Vagina (tissue), 2 donors: ENCODE measurements at places on chromosomes 7 and 10. TPM values are rescaled to one million over a fixed set of nuclear protein-coding genes. Genes with fewer than 3 reads are reported as not detected.

DNA sequence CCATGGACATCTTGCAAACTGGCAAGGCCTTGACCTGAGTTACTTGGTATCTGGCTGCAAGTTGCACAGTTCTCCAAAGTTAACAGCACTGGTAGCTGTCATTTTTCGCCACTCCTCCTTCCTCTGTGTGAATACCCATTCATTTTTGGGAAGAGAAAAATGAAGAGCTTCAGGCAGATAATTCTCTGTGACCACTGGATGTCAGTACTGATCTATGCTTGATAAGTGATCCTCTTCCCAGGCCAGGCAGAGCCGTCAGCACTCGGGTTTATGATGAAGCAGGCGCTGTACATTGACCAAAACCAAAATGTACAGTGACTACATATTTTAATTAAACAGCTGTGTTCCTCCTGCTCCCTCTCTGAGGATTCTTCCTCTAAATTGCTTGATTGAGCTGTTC lies 55.9 kb upstream of the PDZD8 start:
- no peak overlapping the region for H3K4me3 ChIP-seq
- H3K4me1 ChIP-seq, result no peaks in the 10 kb centered on the region
- H3K27me3 ChIP-seq, result no peaks in the 10 kb centered on the region
- DNase-seq, result no peak
- H3K36me3 ChIP-seq, result no peaks in the 10 kb centered on the region
- no peak overlapping the region for H3K27ac ChIP-seq

The RAB19 gene
- not detected for total RNA-seq

The PROSER2 gene
- 8.1 TPM for total RNA-seq

- DNase-seq, result no peak
- H3K36me3 ChIP-seq, result no peaks in the 10 kb centered on the region
- no peak overlapping the region for H3K27ac ChIP-seq
- no peaks in the 10 kb centered on the region for H3K4me1 ChIP-seq
- H3K27me3 ChIP-seq, result no peaks in the 10 kb centered on the region
- no peak overlapping the region for H3K4me3 ChIP-seq
Observed at GRCh38 chr7:1825897-1826741, 156.0 kb downstream of the ELFN1 start.

GRCh38 chr10:22690158-22690557 lies 24.2 kb downstream of the PIP4K2A start:
- H3K4me1 ChIP-seq, result peaks cover 30% of the 10 kb centered on the region
- H3K36me3 ChIP-seq, result no peaks in the 10 kb centered on the region
- H3K4me3 ChIP-seq, result no peak overlapping the region
- H3K27me3 ChIP-seq, result no peaks in the 10 kb centered on the region

DNA sequence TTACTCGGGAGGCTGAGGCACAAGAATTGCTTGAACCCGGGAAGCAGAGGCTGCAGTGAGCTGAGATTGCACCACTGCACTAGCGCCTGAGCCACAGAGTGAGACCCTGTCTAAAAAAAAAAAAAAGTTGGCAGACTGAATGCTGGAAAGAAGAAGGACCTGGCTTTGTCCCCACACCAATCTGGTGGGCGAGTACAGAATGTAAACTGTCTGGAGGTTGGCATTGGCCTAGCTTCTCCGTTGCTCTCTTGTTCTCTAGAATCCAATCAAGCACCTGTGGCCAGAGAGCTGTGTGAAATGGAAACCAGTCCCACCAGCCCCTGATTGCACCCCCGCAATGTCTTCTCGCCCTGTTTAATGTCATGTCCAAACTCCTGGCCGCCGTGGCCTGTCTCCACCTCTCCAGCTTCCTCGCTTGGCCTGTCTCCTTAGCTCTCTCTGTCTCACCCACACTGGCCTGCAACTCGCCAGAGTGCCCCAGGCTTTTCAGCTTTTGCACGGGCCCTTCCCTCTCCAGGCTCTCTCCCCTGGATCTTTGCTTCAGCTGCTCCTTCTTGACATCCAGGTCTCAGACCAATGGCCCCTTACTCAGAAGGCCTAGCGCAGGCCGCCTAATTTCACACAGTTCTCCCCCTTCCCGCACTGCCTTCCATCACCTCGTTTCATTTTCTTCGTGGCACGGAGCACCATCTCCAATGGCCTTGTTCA lies 670 bp upstream of the AGK start:
- H3K27ac ChIP-seq, result peak overlapping the region; percentile 59
- H3K4me3 ChIP-seq, result peak overlapping the region; percentile 74
- no peak for DNase-seq
- H3K36me3 ChIP-seq, result no peaks in the 10 kb centered on the region
- no peaks in the 10 kb centered on the region for H3K27me3 ChIP-seq

GRCh38 chr10:70664702-70665195 lies 7.6 kb upstream of the ADAMTS14 start:
- H3K27ac ChIP-seq, result peak overlapping the region; percentile 36
- no peak for DNase-seq
- H3K27me3 ChIP-seq, result no peaks in the 10 kb centered on the region
- H3K4me3 ChIP-seq, result no peak overlapping the region

The UPK3B gene
- total RNA-seq, result 2.7 TPM

The AOAH gene
- 7.4 TPM for total RNA-seq

DNA sequence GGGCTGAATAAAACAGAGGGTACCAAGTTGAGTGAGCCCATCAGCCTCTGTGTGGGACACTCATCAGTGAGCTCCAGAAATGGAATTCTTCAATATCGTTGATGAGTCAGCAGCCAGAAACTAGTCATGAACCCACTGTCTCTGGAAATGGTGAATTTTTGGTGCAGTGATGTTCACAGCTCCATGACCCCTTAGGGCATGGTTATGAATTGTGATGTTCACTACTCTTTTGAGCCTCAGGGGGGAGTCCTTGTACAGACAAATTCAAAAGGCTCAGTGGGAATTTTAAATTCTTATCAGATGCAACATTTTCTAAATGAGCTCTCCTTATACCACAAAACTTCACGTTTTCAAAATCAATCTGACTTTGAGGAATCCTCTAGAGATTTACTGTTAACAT lies 335.7 kb downstream of the PHTF2 start:
- H3K36me3 ChIP-seq, result no peaks in the 10 kb centered on the region
- H3K4me3 ChIP-seq, result no peak overlapping the region
- H3K27ac ChIP-seq, result no peak overlapping the region
- no peaks in the 10 kb centered on the region for H3K4me1 ChIP-seq
- DNase-seq, result no peak

The NUTM2E gene
- not detected for total RNA-seq

DNA sequence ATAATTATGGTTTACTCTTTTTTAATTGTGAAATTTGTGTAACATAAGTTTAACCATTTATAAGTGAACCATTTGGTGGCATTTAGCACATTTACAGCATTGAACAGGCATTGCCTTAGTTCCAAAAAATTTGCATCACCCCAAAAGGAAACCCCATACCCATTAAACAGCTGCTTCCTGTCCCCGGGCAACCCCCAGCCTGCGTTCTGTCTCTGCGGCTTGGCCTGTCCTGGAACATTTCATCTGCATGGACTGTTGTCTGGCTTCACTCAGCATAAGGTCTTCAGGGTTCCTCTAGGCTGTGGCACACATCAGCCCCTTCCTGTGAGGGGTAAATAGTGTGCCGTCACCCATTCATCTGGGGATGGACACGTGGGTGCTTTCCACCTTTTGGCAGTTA lies 6.9 kb downstream of the RET start:
- DNase-seq, result no peak
- no peak overlapping the region for H3K4me3 ChIP-seq
- no peaks in the 10 kb centered on the region for H3K4me1 ChIP-seq
- H3K27ac ChIP-seq, result no peak overlapping the region
- no peaks in the 10 kb centered on the region for H3K36me3 ChIP-seq

DNA sequence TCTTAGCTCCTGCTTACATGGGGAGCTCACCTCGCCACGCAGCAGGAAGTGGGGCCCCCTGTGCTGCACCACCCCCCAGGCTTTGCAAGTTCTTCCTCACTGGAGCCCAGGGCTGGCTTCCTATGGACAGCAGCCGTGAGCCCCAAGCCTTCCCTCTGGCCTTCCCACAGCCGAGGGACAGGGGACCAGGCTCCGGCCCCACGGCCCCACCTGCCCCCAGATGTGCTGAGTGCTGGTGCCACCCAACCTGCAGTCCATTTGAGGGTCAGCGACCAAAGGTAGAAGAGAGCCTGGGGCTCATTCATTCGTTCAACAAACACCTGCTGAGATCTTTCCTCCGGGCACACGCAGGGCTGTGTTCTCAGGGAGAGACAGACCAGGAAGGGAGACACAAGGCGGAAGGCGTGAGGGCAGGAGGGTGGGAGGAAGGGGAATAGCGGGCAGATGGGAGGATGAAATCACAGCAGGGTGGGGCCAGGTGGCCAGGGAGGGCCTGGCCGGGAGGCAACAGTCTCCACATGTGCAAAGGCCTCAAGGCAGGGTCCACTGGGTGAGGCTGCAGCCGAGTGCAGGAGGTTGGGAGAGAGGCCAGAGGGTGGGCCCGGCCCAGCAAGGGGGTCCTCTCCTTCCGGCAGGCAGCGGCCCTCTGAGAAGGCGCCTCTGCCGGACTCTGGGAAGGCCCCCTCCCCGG lies 100.1 kb downstream of the FOXL3 start:
- H3K27me3 ChIP-seq, result no peaks in the 10 kb centered on the region
- no peak overlapping the region for H3K27ac ChIP-seq
- DNase-seq, result no peak
- peaks cover 4% of the 10 kb centered on the region for H3K4me1 ChIP-seq
- H3K4me3 ChIP-seq, result no peak overlapping the region

The CH25H gene
- total RNA-seq, result 0.74 TPM

The RNF148 gene
- 1.7 TPM for total RNA-seq

The CPA5 gene
- total RNA-seq, result not detected

DNA sequence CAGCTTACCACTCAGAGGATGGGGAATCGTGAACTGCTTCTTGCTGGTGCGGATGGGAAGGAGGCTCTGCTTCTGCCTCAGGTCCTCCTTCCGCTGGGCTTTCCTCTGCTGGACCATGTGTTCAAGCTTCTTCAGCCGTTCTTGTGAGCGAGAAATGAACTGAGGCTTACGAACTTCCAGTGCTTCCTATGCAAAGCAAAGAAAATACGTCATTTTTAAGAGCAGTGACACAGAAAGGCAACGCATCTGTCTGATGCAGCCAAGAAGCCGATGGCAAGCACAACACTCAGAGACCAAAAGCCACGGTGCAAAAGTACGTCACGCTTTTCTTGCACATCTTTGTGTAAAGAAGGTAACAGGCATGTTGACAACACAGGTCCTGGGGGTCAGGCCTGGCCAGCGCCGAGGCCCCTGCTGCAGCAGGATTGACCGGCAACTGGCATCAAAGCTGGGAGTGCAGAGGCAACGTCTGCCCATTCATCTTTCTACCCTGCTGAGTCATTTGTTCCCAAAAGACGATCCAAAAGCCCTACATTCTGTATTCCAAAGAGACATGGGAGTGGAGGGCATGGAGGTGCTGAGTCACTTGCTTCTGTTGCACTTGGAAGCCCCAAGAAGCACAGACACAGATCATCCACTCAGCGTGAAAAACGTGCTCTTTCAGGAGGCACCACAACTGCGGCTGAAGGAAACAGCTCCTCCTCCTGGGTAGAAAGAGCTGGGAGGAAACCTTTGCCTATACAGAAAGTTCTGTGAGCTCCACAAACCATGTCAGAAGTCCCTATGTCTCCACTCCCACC lies 71.0 kb upstream of the ADAM12 start:
- H3K27me3 ChIP-seq, result no peaks in the 10 kb centered on the region
- H3K27ac ChIP-seq, result no peak overlapping the region
- no peak overlapping the region for H3K4me3 ChIP-seq
- DNase-seq, result peak; percentile 77

DNA sequence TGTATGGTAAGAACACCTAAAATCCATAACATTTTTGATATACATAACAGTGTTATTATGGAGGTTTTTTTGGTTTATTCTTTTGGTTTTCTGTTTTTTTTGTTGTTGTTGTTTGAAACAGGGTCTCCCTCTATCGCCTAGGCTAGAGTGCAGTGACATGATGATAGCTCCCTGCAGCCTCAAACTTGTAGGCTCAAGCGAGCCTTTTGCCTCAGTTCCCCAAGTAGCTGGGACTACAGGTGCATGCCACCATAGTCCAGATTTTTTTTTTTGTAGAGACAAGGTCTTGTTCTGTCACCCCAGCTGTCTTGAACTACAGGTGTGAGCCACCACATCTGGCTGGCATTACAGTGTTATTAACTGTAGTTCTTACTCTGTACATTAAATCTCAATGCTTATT lies 83.7 kb downstream of the TRIM24 start:
- H3K4me3 ChIP-seq, result no peak overlapping the region
- DNase-seq, result no peak
- H3K36me3 ChIP-seq, result no peaks in the 10 kb centered on the region
- no peaks in the 10 kb centered on the region for H3K27me3 ChIP-seq
- H3K4me1 ChIP-seq, result no peaks in the 10 kb centered on the region

The MEOX2 gene
- total RNA-seq, result 1.7 TPM

The CCDC146 gene
- total RNA-seq, result 20.6 TPM

DNA sequence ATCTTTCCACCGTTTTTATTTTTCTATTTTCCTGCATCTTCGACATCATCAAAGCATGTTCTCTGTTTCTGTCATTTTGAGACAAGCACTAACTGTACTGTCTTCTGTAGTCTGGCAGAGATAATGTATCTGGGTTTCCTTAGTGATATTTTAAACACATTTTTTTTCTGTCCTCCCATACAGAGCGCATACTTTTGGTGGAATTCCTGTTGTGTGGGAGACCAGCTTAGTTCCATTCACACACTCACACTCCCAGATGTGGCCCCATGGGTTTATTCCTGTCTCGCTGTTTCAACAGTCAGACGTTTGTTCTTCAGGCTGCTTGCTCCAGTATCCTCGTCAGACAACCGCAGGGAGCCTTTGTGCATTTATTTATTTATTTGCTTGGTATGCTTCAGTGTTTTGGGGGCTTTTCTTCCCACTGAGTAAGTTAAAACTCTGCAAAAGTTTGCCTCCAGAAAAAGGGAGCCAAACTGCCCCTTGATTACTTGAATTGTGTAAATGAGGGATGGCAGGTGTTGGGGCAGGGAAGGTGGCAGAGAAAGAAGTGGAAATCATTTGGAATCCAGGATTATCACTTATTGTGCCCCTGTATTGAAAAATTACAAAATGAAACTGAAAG lies 456.8 kb upstream of the KLF6 start:
- H3K4me1 ChIP-seq, result peaks cover 23% of the 10 kb centered on the region
- no peak for DNase-seq
- peak overlapping the region; percentile 75 for H3K27ac ChIP-seq
- no peaks in the 10 kb centered on the region for H3K27me3 ChIP-seq
- H3K4me3 ChIP-seq, result peak overlapping the region; percentile 15
- H3K36me3 ChIP-seq, result no peaks in the 10 kb centered on the region

- no peak overlapping the region for H3K4me3 ChIP-seq
- no peaks in the 10 kb centered on the region for H3K27me3 ChIP-seq
- H3K27ac ChIP-seq, result no peak overlapping the region
- no peak for DNase-seq
Observed at GRCh38 chr10:93749218-93749799, 8.4 kb upstream of the LGI1 start.

The CHN2 gene
- total RNA-seq, result 11.0 TPM

The CACUL1 gene
- total RNA-seq, result 13.8 TPM

DNA sequence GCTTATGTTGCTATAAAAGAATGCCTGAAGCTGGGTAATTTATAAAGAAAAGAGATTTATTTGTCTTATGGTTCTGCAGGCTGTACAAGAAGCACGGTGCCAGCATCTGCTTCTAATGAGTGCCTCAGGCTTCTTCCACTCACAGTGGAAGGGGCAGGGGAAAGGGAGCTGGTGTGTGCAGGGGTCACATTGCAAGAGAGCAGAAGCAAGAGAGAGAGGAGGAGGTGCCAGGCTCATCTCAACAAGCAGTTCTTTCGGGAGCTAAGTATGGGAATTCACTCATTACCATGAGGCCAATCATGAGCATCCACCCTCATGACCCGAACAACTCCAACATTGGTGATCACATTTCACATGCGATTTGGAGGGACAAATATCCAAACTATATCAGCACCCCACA lies 17.2 kb upstream of the SLK start:
- no peaks in the 10 kb centered on the region for H3K27me3 ChIP-seq
- H3K27ac ChIP-seq, result no peak overlapping the region
- H3K36me3 ChIP-seq, result no peaks in the 10 kb centered on the region
- H3K4me3 ChIP-seq, result no peak overlapping the region
- H3K4me1 ChIP-seq, result no peaks in the 10 kb centered on the region
